ENCODE measurements at places on chromosomes 12 and 14.

DNA sequence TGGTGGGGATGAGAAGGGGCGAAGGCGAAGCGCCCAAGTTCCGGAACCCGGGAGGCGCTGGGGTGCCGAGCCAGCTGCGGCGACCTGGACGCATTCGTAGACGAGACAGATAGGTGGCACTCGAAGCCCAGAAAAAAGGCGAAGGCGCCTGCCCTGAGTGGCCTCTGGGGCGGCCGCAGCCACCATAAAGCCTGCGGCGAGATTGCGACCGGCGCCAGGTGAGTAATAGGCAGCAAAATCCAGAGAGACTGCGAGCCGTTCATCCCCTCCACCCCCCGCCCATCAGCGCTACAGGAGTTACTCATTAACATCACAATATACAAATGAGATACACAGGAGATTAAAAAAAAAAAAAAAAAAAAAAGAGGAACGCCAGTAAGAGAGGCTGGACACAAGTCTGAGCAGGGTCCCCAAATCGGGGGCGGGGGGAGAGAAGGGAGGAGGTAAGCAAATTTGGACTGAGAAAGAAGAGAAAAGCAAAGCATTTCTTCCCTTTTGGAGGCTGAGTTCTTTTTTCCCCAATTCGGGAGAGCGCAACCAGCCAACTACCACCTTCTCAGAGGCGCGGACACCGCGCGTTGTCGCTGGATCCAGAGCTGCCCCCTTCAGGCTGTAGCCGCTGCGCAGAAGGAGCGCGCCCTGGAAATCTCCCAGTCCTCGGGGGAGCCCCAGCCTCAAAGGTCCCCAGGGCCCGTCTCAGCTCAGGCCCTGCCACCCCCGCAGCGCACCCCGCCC lies 15.7 kb downstream of the TBX3 start:
- DNase-seq = peak; percentile 73

GRCh38 chr12:94012590-94012989 lies 135.8 kb upstream of the PLXNC1 start:
- DNase-seq = no peak

DNA sequence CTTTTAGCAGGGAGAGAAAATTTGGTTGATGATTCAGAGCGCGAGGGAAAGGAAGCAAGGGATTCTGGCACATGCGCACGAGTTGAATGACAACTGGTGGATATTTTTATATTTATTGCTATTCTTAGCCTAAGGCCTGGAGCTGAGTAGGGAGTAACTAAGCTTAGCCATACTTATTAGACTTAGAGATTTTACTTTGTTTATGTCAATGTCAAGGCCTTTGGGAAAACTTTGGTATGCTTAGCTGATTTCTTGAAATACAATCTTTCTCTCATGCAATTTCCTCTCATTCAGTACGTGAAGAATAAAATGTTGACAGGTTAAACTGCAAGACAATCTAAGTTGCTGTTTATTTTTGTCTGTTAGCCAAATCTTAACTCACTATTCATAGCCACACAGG lies 101.1 kb downstream of the CRADD start:
- no peak for DNase-seq

DNA sequence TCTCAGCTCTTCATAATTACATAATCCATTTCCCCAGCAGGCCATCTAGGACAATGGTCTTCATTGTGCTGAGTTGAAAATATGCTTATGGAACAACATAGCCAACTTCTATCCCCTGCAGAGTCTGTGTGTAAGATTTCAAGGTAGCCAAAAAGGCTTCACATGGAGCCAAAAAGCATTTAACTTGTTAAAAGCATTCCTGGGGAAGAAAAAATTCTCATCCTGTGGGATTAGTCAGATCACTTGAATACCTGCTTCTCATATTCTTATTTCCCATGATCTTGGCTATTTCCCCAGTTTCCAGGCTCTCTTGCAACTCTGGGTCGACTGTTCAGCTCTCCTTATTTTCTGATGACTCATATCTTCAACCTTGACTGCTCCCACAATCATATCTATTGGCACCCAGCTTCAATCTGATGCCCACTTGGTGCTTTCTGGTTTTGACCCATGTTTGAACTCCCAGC lies 178.9 kb downstream of the KLHL28 start:
- DNase-seq = no peak

DNA sequence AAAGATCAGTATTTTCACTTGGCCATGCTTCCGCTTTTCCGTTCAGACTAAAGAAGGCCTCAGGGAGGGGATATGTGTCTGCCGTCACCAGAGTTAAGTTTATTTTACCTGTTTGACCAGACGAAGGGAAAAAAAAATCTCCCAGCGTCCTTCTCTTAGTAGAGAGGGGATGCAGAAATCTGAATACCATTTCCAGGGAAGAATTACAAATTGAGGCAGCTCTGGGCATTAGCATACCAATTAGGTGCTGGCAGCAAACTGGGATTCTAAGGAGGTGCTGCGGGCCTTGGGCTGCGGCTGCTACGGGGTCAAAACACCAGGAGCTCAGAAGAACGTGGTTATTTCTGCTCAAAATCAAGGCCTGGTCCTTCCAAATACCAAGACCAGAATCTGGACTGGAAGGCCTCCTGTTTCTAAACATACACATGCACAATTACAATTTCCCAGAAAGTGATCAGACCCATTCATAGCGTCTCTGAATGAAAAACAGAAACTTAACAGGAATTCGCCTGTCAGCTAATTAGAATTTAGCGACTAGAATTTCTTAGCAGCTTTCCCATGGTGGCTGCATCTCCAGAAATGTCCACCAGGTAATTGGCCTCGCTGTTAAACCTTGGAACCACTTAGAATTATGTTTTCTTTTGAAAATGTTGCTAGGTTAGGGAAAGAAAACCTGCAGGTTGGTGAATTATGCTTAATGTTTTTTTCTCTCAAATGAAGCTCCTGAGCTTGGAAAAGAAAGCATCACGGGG lies 617.0 kb downstream of the VRK1 start:
- no peak for DNase-seq

GRCh38 chr14:28375295-28375694 lies 391.3 kb upstream of the FOXG1 start:
- DNase-seq = peak; percentile 45

GRCh38 chr12:8629486-8630033 lies 16.9 kb upstream of the AICDA start:
- DNase-seq = no peak

DNA sequence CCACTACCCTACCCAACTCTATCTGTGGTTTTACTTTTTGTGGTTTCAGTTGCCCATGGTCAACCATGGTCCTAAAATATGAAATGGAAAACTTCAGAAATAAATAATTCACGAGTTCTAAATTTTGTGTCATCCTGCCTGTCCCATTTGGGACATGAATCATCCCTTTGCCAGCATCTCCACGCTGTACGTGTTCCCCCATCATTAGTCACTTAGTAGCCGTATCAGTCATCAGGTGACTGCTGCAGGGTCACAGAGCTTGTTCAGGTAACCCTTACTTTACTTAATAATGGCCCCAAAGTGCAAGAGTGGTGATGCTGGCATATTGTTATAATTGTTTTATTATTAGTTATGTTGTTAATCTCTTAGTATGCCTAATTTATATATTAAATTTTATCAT lies 209.9 kb downstream of the ITPR2 start:
- no peak for DNase-seq

DNA sequence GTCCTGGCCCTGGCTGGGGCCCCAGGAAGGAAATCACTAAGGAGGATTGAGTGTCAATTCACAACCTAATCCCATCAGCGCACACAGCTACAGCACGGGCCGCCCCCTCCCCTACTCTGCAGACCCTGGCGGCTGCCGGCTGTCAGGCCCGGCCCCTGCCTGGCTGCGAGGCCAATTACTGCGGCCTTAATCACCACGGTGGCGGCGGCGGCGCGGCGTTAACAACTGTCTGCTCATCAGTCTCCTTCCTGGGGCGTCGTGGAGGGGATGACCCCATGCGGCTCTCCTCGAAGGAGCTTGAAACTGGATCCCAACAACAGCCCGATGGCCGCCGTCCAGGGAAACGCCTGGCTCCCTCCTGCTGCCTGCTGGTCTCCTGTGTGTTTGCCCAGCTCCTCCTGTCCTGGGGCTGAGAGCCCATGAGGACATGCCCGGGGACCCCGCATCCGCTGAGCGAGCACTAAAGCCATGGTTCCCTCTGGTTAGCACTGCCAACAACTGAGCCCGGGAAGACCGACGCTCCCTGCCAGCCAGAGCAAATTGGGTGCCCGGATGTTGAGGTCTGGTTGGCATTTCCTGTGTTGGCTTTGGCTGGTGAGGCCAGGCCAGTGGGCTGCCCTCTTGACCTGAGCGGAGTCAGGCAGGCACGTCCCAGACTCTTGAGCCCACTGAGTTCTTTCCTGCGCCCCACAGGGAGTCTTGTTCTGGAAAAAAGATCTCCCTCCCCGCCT lies 21.8 kb upstream of the EIF2B2 start:
- DNase-seq = peak; percentile 57

DNA sequence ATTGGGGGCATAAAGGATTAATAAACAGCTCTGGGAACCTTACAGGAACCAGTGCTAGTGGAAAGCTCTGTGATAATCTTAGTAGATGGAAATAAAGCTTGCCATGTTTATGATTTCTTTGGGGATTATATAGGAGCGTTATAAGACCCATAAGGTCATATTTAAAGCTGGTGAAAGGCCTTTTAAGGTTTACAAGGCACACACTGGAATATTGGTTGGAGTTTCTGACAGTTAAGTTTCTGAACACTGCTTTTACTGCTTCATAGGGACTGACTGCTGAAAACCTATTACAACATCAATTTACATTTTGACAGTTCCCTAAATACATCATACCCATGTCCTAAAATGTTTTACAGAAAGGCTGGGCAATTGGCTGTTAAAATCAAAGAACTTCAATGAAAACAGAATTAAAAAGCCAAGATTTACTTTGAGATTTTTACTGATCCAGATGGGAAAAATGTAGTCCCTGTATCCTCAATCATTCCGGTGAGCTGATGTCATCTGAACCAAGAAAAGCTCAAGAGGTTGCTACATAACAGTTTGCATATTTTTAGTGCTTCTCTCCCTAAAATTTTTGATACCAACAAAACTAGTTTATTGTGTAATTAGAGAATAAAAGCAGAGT lies 153.7 kb upstream of the IGF1 start:
- no peak for DNase-seq

- no peak for DNase-seq
Observed at GRCh38 chr12:115261691-115262398, 577.9 kb upstream of the TBX3 start.

GRCh38 chr14:58635091-58635830 lies 2.5 kb upstream of the DACT1 start:
- DNase-seq = no peak

- DNase-seq = peak; percentile 20
Observed at GRCh38 chr14:41505491-41505890, 101.2 kb upstream of the LRFN5 start.

DNA sequence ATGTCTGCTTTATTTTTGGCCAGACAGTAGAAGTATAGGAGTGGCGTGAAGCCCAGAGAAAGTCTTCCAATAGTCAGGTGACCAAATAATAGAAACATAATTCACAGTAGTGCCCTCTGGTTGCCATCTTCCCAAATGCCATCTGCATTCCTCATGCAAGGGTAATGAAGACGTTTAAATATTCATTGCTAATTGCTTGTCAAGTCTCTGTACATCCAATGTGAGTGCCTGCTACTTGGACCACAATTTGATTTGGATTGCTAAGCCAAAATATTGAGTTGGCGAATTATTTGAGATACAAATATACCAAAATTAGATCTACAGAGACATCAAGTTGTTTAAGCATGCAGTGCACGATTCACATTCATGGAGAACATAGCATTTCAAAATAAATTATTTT lies 402.7 kb downstream of the SOX5 start:
- no peak for DNase-seq
